Fibroblast of skin of abdomen (primary cell): ENCODE measurements at places on chromosomes 11 and 22.

GRCh38 chr22:38041760-38042487 is 15.3 kb upstream of the PICK1 start:
- DNase-seq = no peak

- DNase-seq = no peak
These were observed 30.5 kb upstream of the PHOX2A start for GRCh38 chr11:72274435-72274834.

DNA sequence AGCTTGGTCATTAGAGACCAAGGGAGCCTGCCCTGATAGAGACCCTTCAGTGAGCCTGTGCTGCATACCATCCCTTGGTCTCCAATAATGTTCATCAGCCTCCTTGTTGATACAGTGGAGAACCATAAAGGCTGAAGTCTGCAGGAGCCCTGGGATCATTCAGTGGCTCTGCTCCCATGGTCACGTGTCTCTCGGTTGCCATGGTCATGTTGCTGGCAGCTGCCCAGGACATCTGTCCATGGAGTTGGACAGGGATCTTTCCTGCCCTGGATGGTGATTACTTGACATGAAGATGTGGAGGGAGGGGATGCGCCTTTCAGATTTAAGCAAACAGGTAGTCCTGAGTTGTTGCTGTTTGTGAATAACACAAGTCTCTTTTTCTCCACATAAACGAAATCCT is 38.2 kb downstream of the CYB5R2 start:
- no peak for DNase-seq

DNA sequence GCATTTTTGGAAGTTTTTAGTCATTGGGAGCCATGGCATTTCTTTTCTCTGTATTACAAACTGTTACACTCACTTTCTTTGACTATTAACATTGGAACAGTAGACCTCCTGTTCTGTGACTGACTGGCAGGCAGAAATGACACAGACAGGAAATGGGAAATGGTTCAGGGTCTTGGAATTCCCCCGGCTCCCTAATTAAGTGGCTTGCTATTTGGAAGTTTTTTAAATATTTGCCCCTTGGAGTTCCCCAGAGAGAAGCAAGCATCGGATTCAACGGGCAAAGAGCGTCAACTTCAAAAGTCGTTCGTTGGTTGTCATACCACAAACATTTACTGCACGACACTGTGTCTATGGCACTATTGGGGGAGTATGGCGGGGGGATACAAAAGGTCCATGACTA is 1.1 kb upstream of the BIRC2 start:
- peak; percentile 85 for DNase-seq

- peak; percentile 14 for DNase-seq
These were observed 64.9 kb downstream of the NECTIN1 start for GRCh38 chr11:119664063-119664572.

GRCh38 chr11:72626414-72626936 is 47.7 kb downstream of the PDE2A start:
- no peak for DNase-seq

DNA sequence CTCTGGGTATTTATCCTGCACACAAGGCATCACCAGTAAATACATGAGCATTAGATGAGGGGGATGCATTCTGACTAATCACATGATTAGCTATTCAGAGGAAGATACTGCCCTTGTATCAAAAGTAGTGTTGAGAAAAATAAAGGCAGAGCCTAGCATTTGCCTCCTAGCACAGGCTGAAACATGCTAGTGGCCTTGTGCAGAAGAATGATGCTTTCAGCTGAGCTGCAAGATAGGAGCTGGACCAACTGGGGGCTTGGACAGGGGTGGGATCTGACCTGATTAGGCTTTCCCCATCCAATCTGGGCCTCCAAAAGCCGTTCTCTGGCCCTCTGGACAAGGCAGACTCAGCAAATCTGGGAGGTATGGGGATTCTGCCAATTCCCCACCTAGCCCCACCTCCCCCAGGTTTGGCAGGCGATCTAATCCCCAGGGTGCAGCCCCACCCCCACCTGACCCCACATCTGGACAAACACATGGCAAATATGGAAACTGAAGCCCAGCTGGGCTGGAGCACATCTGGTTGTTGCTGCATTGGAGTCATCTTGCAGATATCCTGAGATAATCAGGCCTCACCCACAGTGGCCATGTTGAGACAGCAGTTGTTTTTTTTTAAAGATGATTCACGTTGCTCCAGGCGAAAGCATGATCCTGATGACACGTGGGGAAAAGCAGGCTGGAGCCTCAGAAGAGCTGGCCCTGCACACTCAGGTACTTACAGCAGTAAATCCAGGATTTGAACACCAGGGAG is 4.4 kb upstream of the MISFA start:
- no peak for DNase-seq

- no peak for DNase-seq
These were observed 59.0 kb downstream of the C22orf31 start for GRCh38 chr22:29002603-29003002.

GRCh38 chr22:37155971-37156370 is 6.3 kb upstream of the IL2RB start:
- DNase-seq = no peak

GRCh38 chr22:27482402-27482801 is 319.2 kb downstream of the MN1 start:
- no peak for DNase-seq

GRCh38 chr11:21505070-21505469 is 687.8 kb upstream of the ANO5 start:
- DNase-seq = no peak

DNA sequence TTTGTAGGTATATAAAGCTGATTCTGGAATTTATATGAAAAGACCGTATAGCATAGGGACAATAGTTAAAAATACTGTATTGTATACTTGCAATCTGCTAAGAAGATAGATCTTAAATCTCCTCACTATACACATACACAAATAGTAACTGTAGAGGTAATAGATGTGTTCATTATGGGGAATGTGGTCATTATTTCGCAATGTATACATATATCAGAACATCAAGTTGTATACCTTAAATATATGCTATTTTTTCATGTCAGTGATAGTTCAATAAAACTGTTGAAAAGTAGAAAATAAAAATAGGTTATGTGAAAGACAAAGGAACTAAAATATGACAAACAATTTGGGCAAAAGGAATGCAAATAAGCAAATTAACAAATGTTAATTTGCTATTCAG is 35.2 kb upstream of the LIN7C start:
- DNase-seq = no peak

DNA sequence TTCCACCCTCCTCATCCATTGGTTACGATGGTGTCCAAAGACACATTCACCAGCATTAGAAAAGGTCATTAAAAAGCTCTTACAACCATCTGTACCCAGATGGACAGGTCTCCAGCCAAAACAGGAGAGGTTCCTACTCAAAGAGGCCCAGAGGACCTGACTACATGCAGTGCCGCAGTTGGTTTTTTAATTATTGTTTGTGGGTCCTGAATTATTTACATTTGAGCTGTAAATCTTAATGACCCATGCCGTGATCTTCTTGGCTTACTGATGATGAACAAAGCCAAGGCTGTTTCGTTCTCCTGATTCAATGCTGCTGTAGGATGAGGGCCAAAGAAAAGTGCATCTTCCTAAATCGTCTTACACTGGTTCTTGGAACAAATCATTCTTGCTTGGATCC is 83.7 kb downstream of the CADM1 start:
- no peak for DNase-seq

GRCh38 chr11:115916608-115917007 is 412.4 kb upstream of the CADM1 start:
- no peak for DNase-seq

GRCh38 chr11:17978553-17979287 is 34.1 kb downstream of the SERGEF start:
- DNase-seq = peak; percentile 13

GRCh38 chr11:75606099-75606498 is 44.0 kb downstream of the SERPINH1 start:
- DNase-seq = no peak

GRCh38 chr11:61954851-61955421 is 4.8 kb downstream of the BEST1 start:
- peak; percentile 85 for DNase-seq
